ENCODE measurements at places on chromosomes 4 and X.

DNA sequence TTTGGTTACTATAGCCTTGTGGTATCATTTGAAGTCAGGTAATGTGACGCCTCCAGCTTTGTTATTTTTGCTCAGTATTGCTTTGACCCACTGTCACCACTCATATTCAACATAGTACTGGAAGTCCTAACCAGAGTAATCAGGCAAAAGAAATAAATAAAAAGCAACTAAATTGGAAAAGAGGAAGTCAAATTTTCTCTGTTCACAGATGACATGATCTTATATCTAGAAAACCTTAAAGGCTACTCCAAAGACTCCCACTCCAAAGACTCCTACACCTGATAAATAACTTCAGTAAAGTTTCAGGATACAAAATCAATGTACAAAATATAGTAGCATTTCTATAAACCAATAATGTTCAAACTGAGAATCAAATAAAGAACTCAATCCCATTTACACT is 348.6 kb downstream of the CXXC4 start:
- no peak for DNase-seq

- no peak for DNase-seq
Observed at GRCh38 chr4:28357990-28358389, 1497.3 kb downstream of the STIM2 start.

- no peak for DNase-seq
Observed at GRCh38 chr4:187019896-187020295, 296.2 kb upstream of the FAT1 start.

DNA sequence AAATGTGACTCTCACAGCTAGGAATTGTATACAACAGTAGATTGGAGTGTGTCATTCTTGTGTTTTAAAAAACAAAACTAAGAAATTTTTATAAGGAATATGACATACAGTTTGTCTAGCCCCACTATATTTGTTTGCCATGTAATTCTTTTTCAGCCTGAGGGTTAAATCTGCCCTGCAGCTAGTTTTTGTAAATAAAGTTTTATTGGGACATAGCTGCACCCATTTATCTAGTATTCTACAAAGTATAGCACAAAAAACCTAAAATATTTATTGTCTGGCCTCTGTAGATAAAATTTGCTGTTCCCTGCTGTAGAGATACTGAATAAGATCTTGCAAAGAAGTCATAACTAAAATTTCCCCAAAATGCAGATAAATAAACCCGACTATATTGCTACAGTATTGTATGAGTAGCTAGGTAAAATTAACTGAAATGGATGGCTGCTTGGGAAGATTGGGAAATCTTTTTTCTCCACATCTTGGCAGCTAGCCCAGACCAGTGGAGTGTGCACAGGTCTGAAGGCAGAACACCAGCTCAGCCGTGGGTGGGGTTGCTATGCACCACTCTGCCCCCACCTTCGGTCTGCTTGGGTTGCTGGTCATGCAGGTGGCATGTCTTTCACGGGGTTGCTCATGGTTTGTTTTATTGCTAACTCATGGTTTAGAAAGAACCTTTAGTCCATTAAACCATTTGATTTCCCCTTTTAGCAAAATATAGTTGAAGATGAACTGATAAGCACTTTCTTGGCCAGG is 127.9 kb downstream of the KLHL8 start:
- DNase-seq, result no peak

DNA sequence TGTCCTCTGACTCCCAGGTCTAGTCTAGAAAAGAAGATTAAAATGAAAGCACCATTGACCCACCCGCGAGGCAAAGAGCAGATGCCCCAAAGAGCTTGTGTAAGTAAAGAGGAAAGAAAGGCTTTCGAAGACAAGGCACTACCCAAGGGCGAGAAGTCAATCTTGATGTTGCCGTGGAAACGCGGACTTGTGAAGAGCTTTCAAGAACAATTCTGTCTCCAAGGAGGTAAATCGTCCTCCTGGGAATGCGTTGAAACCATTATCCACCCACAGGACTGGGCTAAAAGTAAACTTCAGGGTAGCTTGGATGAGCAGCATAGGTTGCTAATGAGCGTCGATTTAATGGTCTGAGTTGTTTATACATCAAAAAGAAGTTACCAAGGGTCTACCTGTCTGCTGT is 189.3 kb downstream of the DHRSX start:
- no peak for DNase-seq

DNA sequence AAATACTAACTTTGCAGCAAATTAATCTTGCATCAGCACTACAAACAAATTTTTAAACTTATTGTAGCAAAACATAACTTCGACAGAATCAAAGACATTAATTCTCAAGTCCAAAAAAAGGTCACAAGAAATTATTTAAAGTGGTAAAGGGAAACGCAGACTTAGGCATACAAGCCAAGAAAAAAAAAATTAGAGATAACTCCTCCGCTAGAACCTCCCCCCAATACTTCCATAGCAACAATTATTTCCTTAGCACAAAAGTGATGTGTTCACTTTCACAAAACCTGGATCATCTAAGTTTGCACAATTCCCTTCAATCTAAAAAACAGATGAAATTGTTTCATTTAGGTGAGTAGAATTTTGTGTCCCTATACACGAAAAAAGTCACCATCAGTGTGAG is 1.1 kb downstream of the LRBA start:
- DNase-seq, result no peak

- DNase-seq, result no peak
Observed at GRCh38 chrX:140724736-140725135, 15.2 kb downstream of the LINC00632 start.

- no peak for DNase-seq
Observed at GRCh38 chrX:9693307-9694001, 72.2 kb downstream of the GPR143 start.

DNA sequence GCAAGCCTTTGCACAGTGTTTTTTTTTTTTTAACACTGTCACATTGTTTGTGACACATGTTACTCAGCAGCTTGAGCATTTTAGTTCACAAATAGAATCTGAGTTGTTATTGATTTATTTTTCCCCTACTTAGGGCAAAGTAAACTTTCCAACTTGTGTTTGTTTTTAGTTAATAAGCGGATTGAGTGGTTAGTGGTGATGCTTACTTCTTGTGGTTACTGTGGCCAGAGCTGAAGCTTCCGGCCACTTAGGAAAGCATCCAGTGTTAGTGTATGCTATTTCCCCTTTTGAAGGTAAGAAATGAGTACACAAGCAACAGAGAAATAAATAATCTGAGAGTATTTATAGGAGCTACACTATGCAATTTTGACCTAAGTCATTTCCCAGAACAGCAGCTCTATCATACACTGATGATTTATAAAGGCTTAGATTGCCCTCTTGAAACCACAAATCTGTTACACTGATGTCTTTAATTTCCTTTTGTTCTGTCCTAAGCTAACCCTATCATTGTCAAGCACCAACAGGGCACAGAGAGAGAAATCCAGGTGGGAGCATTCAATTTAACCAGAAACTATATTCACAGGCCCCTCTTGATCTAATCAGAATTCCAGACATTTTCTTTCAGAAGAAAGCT is 2464.6 kb downstream of the PCDH7 start:
- no peak for DNase-seq

GRCh38 chrX:10952619-10953018 is 158.5 kb upstream of the HCCS start:
- no peak for DNase-seq

- DNase-seq, result no peak
Observed at GRCh38 chrX:136227948-136228838, 23.0 kb downstream of the MAP7D3 start.

DNA sequence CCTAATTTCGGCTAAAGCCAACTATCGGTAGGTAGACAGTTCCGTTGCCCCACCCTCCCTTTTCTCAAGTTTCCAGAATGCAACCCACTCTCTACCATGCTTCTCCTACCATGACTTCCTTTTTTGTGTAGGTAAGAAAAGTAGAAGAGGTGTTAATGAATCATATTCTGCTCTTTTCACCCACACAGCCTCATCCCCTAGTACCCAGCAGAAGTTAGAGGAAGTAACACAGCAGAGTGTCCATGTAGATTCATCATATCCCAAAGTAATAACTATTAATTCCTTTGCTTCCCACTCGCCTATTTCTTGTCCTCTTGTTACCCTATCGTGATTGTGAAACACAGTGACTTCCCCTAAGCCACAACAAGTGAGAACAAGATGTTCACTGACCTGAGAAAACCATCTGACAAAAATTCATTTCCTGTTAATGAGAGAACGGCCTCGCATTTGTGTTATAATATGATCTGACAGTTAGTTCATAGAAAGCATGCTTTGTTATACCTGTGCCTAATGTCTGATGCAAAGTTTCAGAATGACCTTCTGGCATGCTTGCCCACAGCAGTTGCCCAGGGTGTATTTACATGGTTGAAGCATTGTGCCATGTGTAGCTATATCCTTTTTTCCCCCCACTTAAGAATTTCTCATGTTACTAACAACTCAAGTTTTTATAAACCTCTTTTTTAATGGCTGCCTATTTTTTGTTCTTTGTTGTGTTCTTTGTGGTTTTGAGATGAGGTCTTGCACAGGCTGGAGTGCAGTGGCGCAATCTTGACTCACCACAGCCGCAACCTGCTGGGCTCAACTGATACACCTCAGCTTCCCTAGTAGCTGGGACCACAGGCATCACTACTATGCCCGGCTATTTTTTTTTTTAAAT is 185.6 kb downstream of the RAP1GDS1 start:
- DNase-seq, result peak; percentile 82

GRCh38 chr4:19386786-19387185 is 864.9 kb upstream of the SLIT2 start:
- no peak for DNase-seq

DNA sequence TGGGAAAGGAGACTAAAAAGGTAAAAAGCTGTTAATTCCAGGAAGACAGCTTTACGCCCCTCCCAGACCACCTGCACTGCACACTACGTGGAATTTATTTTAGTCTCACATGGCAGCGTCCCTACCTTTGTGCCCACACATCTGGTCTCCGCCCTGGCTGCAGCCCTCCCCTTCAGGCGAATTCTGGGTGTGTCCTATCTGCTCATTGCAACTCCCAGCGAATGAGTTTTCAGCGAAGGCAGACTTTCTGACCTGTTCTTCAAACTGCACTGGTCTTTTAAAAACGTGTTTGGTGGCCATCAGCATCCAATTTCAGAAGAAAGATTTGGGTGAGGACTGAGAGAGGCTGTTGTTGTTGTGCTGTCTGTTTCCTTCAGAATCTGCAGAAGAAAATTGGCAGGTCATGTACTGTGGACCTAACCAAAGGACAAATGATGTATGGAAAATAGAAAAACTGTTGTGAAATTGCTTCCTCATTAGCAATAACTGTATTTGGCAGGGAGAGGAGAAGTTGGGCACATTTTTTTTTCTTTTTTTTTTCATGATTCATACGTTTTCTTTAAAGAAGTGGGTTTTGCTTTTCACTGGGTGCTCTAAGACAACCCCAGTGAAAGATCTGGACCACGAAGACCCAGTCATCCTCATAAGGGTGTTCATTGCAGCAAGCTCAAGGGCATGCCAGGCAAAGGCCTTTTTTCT is 4.2 kb downstream of the TLR8 start:
- no peak for DNase-seq

DNA sequence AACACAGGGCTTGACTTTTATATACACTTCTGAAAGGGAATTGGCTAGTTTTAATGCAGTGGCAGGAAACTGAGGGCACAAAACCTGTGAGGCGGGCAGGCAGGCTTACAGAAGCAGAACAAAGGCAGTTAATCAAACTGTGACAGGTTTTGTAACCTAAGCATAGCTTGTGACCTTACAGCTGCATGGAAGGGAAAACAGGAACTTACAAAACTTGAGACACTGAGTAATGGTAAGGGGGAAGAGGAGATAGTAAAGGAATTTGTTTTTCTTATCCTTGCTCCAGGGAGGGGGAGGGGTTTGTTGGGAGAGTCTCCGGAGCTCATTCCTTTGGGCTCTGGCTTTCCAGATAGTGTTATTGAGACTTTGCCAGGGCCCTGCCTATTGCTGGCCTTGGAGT is 55.6 kb downstream of the SLITRK4 start:
- no peak for DNase-seq

- DNase-seq, result no peak
Observed at GRCh38 chrX:63488546-63489373, 137.6 kb upstream of the SPIN4 start.

DNA sequence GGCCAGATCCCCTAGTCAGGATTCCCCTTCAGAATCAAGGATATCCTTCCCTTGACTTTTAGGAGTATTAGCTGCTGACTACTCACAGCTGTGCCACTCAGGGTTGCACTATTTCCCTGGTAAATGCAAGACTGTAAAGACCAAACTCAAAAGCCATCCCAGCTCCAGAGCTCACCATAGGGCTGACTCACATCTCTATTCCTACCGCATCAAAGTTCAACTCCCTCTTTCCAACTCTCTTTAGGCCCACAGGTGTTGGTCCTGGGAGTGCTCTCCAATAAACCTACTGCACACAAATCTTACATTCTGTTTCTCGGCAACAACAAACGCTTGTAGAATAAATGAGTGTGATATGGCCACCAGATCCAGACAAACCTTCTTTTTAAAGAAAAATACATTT is 109.6 kb downstream of the PPP3CA start:
- no peak for DNase-seq

GRCh38 chrX:129771266-129771995 is 8.3 kb upstream of the SASH3 start:
- DNase-seq, result peak; percentile 69

DNA sequence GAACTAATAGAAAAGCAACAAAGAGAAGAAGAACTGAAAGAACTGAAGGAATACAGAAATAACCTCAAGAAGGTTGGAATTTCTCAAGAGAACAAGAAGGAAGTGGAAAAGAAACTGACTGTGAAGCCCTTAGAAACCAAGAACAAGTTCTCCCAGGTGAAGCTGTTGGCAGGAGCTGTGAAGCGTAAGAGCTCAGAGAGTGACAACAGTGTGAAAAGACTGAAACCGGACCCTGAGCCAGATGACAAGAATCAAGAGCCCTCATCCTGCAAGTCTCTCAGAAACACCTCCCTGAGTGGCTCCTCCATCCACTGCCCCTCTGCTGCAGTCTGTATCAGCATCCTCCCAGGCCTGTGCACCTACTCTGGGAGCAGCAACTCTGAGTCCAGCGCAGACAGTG is 8.4 kb upstream of the FHDC1 start:
- no peak for DNase-seq
